Stimulated activated CD8-positive, alpha-beta memory T cell treated with anti-CD3 and anti-CD28 coated beads, Interleukin-7, amount 100 ng/mL, for 1 hour (primary cell): ENCODE measurements at places on chromosomes 4 and X.

GRCh38 chr4:6378493-6379445, 93.6 kb downstream of the PPP2R2C start:
- no peak for DNase-seq

DNA sequence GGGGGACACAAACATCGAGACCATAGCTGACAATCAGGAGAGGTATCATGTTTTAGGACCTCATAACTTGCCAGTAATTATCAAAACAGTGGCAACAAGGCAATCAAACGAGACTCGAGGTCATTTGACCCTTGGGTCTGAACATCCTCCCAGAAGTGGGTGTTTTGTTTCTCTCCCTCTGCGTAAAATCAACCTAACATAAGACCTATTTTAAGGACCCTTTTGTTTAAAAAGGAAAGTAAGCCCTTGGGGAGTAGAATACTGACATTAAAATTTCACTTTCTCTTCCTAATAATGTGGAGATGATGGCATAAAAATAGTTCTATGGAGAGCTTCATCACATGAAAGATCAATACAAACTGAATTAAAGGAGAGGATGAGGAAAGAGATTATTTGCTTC, 106.2 kb upstream of the PUDP start:
- no peak for DNase-seq

DNA sequence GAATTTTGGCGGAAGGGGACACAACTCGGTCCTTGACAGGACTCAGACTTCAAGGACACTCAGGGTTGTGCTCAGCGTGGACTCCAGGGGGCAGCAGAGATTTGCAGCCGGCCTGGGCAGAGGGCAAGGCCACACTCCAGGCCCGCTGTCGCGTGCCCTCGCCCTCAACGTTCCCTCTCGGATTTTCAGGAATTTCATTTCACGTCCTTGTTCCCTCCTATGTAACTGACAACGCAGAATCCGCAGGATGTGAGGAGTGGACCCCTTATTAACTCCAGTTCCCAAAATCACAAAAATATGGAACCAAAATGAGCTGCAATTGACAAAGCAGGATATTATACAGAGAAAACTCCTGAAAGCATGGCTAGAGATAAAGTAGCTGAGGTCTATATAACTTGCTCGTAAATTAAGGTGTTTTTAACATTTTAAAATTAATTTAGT, 21.0 kb upstream of the DCTD start:
- DNase-seq: no peak

DNA sequence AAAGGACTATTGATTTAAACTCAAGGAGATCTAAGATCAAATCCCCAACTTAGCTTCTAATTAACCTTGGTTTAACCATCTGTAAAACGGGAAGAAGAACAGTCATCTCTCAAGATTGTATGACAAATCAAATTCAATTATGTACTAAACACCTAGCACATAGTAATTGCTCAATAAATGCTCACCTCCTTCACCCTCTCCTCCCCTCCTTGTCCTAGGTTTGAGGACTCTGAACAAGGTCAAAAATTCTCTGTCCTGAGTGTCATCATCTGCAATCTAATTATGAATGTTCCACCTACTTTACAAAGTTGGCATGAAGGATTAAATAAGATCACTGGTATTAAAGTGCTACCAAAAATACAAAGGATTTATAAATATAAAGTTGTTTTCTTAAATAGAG, 320.1 kb upstream of the PPARGC1A start:
- no peak for DNase-seq

GRCh38 chrX:15016051-15016450, 142.8 kb downstream of the MOSPD2 start:
- no peak for DNase-seq

DNA sequence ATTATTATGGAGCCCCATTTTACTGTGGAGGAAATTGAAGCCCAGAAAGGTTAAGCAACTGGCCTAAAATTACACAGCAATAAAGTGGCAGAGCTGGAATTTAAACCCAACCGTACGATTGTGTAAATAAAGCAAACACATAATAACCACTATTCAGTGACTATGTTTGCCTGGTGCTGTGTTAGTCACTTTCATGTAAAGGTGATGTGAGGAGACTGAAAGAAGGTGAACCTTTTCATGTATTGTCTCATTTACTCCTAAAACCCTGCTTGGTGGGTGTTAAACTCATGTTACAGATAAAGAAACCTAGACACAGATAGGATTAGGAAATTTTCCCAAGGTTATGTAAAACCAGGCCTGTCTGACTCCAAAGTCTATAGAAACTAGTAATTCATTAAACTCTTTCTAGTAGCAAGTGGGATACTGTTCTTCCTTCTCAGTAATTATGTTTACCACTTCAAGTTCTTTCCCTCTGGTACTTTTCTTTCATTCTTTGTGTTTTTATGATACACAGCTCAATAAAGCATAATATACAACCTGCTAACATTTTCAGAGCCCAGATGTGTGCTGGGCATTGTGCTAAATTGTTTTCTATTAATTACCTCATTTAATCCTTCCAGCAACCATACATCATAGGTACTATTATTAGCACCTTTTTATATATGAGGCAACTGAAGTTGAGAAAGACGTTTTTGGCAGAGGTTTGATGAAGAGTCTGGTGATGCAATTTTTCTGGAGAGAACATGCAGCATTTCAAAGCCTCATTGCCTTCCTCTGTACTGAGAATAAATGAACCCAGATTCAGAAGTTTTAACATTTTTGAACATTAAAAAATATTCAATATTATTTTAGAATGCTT, 202.7 kb downstream of the SPRY1 start:
- no peak for DNase-seq

DNA sequence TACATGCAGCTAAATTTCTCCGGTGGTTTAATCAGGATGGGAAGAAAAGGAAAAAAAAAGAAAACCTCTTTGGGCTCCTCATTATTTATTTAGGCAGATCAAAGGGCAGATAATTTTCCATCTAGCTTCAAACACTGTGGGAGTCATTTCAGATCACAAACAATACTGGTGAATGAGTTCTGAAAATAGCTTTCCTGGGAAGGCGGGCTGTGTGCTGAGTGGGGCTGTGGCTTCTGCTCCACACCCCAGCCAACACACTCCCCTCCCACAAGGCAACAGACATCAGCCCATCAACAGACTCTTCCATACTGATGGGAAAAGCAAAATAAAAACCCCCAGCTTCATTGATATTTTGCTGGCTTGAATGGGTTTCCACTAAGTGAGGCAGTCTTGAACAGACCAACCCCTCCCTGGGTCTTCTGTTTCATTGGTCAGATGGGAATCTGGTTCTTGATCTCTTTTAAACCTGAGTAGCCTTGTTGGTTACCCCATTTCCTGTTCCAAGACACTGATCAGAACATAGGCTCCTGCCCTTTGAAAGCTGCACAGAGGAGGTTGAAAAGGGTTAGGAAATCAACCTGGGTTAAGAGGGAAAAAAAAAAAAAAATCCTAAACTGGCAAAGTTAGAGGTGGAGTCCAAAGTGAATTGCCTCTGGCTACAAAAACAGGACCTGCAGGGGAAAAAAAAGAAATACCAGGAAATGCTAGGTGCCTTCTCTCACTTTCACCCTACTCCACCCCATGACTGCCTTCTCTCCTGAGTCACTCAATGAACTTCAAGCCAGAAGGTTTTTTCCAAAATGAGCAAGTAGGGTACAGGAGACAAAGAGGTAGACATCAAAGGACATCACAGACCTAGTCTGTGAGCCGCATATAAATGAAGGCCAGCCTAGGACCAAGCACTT, 20.0 kb downstream of the AMOT start:
- DNase-seq: no peak

- DNase-seq: no peak
Observed at GRCh38 chr4:106690487-106690886, 321.9 kb upstream of the GIMD1 start.
